ENCODE measurements at places on chromosomes 7 and 10.

DNA sequence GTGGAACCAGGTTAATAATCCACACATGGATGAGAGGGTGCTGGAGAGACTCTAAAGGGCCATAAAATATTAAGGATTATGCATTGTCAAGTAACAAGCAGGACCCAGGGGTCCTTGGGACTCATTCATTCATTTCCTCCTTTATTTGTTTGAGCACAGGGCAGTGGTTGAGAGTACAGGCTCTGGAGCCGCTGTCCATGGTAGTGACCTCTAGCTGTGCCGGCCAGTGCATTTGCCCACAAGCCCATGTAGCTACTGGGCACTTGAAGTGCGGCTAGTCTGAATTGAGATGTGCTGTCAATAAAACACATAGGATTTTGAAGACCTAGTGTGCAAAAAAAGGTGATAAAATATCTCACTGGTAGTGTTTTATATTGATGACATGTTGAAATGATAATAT lies 137.6 kb downstream of the C10orf105 start:
- DNase-seq: no peak

DNA sequence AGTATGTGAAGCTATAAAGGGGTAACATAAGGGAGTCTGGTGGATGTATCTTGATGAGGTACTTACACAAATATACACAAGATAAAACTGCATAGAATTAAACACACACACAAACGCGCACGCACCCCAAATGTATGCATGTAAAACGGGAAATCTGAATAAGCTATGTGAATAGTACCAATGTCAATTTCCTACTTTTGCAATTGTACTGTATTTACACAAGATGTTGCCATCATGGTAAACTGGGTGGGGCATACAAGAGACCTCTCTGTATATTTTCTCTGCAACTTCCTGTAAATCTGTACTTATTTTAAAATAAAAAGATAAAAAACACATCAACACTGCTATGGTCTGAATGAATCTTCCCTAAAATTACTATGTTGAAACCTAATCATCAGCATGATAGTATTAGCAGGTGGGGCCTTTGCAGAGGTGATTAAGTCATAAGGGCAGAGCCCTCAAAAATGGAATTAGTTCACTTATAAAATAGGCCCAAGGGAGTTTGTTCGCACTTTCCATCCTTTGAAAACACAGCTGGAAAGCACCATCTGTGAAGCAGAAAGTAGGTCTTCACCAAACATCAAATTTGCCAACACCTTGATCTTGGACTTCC lies 30.1 kb downstream of the TPK1 start:
- DNase-seq: no peak

DNA sequence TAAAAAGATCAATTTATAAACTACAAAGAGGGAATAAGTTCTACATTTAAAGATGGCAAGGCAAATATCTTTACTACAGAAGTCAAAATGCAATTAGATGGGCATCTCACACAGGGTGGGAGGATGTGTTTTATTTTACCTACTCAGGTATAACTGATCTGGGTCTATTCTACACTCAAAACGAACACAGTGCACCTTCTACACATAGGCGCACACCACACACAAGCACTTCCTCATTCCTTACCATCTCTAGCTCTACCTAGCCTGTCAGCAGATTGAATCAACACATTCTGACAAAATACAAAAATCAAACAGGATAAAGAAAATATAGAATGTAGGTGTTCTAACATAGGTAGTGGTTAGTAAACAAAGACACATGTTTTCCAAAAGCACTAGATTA lies 64.8 kb downstream of the SGCE start:
- DNase-seq: no peak

DNA sequence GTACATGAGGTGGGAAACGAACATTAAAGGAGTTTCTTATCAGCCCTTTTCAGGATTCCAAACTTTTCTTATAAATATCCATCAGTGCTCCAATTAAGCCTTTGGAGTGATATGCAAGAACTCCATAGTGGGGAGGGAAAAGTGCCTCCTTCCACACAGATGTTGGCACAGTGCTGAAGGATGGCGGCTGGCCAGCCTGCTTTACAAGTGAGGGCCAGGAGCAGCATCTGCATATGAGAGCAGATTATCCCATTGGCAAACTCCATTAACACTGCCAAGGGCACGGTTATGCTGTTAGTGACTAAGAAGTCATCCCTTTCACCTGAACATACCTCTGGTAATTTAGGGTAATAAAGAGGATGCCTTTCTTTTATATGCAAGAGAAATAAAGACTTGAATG lies 543.1 kb downstream of the CNTNAP2 start:
- no peak for DNase-seq

- no peak for DNase-seq
These were observed 135.1 kb downstream of the NPY start for GRCh38 chr7:24419077-24419476.

- DNase-seq: no peak
These were observed 220.0 kb downstream of the ARHGAP21 start for GRCh38 chr10:24503461-24504320.

All from T-helper 2 cell (primary cell).